ENCODE measurements at places on chromosomes 2 and 18. TPM values are rescaled to one million over a fixed set of nuclear protein-coding genes. Genes with fewer than 3 reads are reported as not detected.

Gene PRKAG3
- not detected for total RNA-seq

Gene RAB6C
- not detected for total RNA-seq

Gene CFAP53
- 0.84 TPM for total RNA-seq

DNA sequence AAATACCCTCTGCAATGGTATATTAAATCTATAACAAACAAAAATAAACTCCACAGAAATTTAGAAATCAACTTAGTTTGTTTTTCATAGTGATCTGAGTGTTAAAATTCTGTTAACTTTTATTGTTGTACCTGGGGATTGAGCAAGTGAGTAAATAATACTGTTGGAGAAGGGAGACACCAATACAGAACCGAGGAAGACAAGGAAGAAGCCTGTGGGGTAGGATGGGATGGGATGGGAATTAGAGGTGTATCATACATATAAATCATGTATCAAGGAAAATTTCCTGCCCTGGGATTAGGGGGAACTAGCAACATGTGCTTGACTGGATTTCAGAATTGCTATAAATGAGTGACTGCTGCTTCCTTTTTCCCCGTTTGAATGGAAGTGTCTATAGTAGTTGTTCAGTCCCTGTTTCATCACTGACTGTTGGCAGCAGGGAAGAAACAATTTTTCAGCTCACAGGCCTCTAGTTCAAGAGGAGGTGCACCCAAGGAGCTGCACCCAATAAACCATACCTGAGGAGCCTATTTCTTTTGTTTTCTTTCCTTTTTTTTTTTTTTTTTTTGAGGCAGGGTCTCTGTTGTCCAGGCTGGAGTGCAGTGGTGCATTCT, 53.1 kb downstream of the SP110 start:
- H3K27me3 ChIP-seq: no peaks in the 10 kb centered on the region
- no peak overlapping the region for H3K4me3 ChIP-seq
- peak overlapping the region; percentile 5 for H3K27ac ChIP-seq
- H3K36me3 ChIP-seq: no peaks in the 10 kb centered on the region

GRCh38 chr2:141392517-141393213, 738.2 kb downstream of the LRP1B start:
- no peak for DNase-seq
- no peak overlapping the region for H3K4me3 ChIP-seq
- no peak overlapping the region for H3K27ac ChIP-seq
- no peaks in the 10 kb centered on the region for H3K4me1 ChIP-seq
- no peaks in the 10 kb centered on the region for H3K27me3 ChIP-seq

- no peak overlapping the region for H3K4me3 ChIP-seq
- H3K27me3 ChIP-seq: no peaks in the 10 kb centered on the region
- H3K36me3 ChIP-seq: peaks cover 19% of the 10 kb centered on the region
These were observed 87.4 kb downstream of the MYO3B start for GRCh38 chr2:170265321-170265720.
